ENCODE measurements at places on chromosomes 5 and 9.

DNA sequence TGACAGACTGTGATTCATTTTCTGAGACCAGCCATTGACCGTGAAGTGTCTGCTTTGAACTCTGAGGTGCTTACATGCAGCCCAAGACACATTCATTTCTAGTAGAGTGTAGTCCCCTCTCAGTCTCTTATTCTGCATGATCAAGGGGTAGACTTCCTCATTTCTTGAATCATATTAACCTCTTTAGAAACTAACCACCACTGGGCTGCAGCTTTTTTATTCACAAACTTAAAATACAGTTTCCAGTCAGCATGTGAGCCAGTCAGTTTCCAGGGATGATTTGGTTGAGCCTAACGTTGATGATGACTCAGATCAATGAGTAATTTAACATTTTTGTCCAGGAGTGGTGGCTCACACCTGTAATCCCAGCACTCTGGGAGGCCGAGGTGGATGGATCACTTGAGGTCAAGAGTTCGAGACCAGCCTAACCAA is 59.2 kb downstream of the OTULIN start:
- H3K4me1 ChIP-seq, result peaks cover 26% of the 10 kb centered on the region
- no peak overlapping the region for H3K27ac ChIP-seq
- DNase-seq, result no peak
- no peaks in the 10 kb centered on the region for H3K27me3 ChIP-seq
- no peaks in the 10 kb centered on the region for H3K36me3 ChIP-seq

DNA sequence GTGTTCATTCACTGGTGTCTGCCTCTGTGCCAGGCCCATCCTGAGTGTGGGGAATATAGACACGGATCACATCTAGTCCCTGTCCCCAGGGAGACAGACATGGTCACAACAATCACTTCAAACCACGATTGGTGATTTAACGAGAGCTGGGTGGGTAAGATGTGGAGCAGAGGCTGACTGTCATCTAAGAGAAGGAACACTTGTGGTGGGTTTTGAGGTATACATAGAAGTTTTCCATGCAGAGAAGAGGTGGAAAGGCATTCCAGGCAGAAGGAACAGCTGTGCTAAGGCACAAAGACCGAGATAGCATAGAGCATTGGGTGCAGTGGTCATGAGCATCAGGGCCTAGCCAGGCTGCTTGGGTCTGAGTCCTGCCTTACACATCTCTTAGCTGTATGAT is 22.7 kb upstream of the WDR38 start:
- peaks cover 11% of the 10 kb centered on the region for H3K4me1 ChIP-seq
- H3K27me3 ChIP-seq, result no peaks in the 10 kb centered on the region
- DNase-seq, result no peak
- H3K4me3 ChIP-seq, result no peak overlapping the region
- no peaks in the 10 kb centered on the region for H3K36me3 ChIP-seq

DNA sequence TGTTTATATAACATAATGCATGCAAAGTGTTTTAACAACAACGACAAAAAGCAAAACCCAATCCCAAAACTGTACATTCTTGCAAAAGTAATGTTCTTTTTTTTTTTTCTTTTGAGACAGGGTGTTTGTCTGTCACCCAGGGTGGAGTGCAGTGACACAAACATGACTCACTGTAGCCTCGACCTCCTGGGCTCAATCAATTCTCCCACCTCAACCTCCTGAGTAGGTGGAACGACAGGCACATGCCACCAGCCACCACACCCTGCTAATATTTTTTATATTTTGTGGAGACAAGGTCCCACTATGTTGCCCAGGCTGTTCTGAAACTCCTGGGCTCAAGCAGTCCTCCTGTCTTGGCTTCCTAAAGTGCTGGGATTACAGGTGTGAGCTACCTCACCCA is 13.6 kb upstream of the HAVCR1 start:
- H3K4me1 ChIP-seq, result no peaks in the 10 kb centered on the region
- H3K4me3 ChIP-seq, result no peak overlapping the region
- H3K27ac ChIP-seq, result no peak overlapping the region
- H3K27me3 ChIP-seq, result no peaks in the 10 kb centered on the region

DNA sequence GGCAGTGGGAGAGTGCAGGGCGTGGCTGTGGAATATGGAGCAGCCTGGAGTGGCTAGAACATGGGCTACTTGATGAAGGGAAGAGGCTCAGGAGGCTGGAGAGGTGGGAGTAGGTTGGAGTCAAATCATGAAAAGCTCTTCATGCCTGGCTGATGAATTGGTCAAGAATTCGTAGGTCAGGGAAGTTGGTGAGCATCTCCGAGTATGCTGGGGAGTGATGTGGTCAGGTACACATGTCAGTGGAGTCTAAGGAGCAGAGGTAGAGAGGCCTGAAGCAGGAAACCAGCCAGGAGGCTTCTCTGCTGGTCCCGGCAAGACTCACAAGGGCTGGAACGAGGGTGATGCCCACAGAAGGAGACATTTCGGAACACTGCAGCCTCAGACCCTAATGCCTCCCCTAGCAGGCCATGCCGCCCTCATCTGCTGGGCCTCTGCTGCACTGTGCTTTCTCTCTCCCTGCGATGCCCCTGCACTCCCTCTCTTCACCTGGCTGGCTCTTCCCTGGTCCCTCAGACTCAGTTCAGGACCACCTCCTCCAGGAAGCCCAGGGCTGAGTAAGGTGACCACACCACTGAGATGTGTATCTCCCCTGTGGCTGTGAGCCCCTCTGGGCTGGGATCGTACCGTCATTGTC is 33.6 kb downstream of the TMOD1 start:
- H3K4me1 ChIP-seq, result peaks cover 14% of the 10 kb centered on the region
- H3K4me3 ChIP-seq, result no peak overlapping the region
- peaks cover 9% of the 10 kb centered on the region for H3K36me3 ChIP-seq
- DNase-seq, result no peak

GRCh38 chr5:84411832-84412605 is 27.3 kb upstream of the EDIL3 start:
- no peak for DNase-seq
- no peak overlapping the region for H3K27ac ChIP-seq
- H3K4me1 ChIP-seq, result no peaks in the 10 kb centered on the region
- no peak overlapping the region for H3K4me3 ChIP-seq
- H3K36me3 ChIP-seq, result no peaks in the 10 kb centered on the region

- no peak overlapping the region for H3K4me3 ChIP-seq
- no peaks in the 10 kb centered on the region for H3K36me3 ChIP-seq
- no peak overlapping the region for H3K27ac ChIP-seq
These were observed 146.9 kb downstream of the KIAA0825 start for GRCh38 chr5:94471521-94471920.

- H3K4me1 ChIP-seq, result peaks cover 34% of the 10 kb centered on the region
- no peak overlapping the region for H3K4me3 ChIP-seq
- H3K36me3 ChIP-seq, result no peaks in the 10 kb centered on the region
- DNase-seq, result peak; percentile 90
- H3K27ac ChIP-seq, result no peak overlapping the region
These were observed 10.0 kb downstream of the TRAF1 start for GRCh38 chr9:120916588-120916987.

GRCh38 chr9:107528686-107529085 is 39.1 kb upstream of the KLF4 start:
- H3K4me1 ChIP-seq, result no peaks in the 10 kb centered on the region
- H3K4me3 ChIP-seq, result no peak overlapping the region
- no peaks in the 10 kb centered on the region for H3K36me3 ChIP-seq
- DNase-seq, result no peak
